ENCODE measurements at places on chromosomes 5 and 9.

GRCh38 chr9:132694144-132694543 is 23.9 kb downstream of the GTF3C4 start:
- DNase-seq, result peak; percentile 64

DNA sequence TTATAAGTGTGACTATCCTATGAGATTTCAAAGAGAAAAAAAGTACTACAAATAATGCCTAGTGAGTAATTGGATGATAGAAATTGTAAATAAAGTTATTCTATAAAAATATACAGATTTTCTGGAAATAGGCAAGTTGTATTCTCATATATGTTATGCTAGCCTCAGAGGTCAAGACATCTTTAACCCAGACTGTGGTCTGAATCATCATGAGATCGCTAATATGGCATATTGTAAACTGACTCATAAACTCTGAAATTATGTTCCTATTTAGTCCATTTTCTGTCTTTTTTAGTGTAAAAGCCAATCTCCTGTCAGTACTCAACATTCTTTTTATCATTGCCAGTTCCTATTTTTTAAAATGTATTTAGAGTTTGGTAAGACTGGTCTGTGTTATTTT is 14.2 kb downstream of the LOX start:
- no peak for DNase-seq

GRCh38 chr5:119274030-119274766 is 81.6 kb upstream of the TNFAIP8 start:
- no peak for DNase-seq

- DNase-seq, result no peak
Measured at GRCh38 chr9:15300218-15300617, 6.8 kb downstream of the TTC39B start.

DNA sequence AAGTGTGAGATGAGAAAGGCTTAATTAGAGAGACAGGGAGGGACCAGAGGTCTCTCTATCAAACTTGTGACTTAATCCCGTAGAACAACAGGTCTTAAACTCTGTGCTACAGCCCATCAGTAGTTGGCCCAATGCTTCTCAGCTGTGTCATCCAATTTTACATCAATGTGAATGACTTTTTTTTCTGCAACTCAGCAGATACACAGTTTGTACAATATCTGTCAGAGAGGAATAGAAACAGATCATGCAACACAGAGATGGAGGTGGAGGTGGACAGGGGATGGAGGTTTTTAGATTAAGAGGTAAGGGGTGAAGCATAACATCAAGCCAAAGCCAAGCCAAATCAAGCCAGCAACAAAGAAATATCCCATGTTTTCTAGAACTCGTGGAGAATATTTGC is 43.0 kb downstream of the FBXW11 start:
- no peak for DNase-seq

DNA sequence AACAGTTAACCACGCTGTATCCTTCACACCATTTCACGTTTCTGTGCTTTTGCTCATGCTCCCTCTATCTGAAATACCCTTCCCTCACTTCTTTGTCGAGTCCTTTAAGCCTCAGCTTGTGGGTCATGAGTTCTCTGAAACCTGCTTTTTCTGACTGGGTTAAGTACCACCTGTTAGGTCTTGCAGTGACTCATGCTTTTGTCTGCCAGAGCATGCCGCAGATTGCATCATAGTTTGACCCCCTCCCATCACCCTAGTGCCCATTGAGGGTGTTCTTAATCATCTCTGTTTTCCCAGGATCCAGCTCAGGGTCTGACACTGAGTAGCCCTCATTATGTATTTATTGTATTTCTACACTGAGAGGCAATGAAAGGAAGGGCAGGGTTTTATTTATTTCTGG is 190.2 kb downstream of the ASTN2 start:
- no peak for DNase-seq

DNA sequence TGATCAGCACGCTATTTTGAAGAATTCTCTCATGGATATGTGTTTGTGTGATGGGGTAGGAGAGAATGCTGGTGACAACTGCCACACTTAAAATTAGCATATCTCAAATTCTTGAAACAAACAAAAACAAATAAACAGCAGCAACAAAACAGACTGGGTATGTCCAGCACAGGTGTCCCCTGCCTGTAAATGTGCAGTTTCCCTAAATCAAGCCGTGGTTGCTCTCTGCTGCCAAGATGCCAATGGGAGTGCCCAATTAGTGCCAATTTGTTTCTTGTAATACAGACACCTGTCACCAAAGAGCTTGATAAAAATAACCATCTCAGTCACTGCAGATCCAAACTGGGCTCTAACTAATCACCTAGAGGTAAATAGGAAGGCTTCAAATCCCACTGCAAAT is 144.2 kb upstream of the SMARCA2 start:
- no peak for DNase-seq

- peak; percentile 37 for DNase-seq
Measured at GRCh38 chr5:158758675-158759074, 341.0 kb downstream of the EBF1 start.

GRCh38 chr5:14818931-14819790 is 52.4 kb downstream of the ANKH start:
- DNase-seq, result no peak

DNA sequence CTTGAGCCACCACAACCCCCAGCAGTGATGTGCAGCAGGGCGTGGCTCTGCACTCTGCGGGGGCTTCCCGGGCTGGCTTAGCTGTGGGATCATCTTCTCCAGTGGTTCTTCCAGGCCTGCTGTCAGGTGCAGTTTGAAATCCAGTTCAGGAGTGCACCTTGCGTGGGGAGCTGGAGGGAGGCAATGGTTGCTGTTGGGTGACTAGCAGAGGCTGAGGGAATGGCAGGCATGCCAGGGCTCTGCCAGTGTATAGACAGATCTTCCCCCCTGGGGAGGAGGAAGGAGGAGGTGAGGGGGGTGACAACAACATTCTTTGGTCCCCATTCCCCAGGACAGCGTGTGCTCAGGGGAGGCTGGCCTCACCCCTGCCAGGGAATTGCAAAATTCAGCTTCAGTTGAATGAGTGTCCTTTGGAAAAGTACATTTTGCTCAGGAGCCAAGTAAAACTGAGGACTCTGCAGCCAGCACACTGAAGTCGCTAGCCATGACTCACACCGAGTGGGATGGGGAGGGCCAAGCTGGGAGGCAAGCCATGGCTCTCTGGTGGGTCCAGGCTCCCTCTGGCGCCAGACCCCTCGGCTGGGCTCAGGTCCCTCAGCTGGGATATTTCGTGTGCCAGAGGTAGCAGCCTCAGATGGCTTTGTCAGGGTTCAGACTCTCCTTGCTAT is 35.0 kb downstream of the ERGIC1 start:
- DNase-seq, result peak; percentile 93

- peak; percentile 33 for DNase-seq
Measured at GRCh38 chr5:15946026-15946425, 233.6 kb downstream of the MARCHF11 start.

DNA sequence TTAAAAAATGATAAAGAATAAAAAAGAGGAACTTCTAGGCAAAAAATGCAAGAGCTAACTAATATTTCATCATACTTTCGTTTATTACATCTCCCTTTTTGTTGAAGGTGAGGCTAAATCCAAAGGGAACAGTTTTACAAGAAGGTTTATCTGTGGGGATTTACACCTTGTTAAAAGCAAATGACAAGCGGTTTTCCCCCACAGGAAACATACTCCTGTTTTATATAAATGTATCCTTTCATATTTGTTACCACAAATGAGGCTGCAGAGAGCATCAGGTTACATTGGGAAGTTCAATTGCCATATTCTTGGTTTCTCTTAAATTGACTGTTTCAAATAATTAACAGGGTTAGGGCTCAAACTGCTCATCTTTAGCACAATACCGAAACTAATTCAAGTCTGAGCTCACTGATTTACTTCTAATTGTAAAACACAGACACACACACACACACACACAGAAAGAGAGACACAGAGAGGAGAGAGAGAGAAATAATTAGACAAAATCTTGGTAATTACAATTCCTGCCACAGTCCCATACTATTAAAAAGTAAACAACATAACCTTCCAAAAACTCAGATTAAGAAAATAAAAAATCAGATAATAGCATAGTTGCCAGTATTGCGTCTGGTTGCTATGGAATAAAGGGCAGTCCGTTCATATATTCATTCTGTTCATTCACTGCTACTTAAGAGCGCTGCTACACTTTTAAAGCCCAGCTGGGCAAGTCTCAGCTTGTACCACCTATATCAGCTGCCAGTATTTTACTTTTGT is 17.1 kb downstream of the RFX3 start:
- DNase-seq, result peak; percentile 12

DNA sequence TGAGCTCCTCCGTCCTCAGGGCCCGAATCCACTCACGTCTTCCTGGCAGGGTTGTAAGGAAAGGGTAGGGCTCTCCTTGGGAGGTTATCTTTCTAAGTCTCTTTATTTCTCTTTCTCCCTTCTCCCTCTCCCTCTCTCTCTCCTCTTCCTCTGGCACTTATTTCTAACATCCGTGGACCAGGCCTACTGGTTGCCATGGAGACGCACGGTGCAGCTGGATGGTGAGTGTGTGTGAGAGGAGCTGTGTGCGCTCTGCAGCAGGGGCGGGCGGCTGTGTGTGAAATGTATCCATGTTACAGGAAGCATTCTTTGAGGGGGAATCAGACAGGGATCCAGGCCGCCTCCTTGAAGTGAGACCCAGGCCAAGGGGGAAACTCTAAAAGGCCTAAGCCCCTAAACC is 32.2 kb downstream of the PCDH1 start:
- peak; percentile 75 for DNase-seq

- no peak for DNase-seq
Measured at GRCh38 chr5:96931605-96932004, 4.3 kb upstream of the LNPEP start.

DNA sequence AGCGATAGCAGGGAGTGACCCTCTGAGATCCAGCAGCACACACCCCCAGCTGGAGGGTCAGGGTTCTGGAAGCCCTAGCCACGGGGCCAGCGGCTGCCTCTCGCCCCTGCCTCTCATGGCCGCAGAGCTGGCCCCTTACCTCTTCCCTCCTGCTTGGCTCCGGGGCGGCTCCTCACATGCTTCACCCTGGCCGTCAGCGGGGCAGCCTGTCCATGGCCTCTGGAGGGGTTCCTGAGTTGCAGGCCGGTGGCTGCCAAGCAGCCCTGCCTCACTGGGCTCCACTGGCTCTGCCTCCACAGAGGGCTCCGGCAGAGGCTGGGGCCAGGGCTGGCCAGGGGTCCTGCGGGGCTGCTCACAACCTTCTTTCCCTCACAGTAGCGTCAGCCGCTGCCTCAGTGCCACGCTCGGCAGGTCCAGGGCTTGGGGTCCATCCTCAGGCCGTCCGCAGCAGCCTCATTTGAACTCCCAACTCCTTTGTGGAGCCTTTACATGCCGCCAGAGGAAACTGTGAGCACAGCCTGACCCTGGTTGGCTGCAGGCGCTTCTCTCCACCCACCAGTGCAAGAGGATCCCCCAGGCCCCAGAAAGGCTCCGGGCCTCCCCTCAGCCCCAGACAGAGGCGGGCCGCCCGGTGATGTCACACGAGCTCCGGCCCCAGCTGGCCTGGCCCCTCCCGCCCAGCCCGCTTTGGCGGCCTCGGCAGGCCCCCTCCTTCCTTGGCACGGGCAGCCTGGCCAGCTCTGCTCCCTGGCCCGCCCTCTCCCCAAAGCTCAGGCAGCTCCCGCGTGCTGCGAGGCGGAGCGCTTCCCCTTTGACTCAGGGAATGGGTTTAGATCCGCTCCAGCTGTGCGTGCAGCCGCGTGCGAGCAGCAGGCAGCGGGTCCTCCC is at the start of gene ANGPTL2:
TSS of gene ANGPTL2 (minus strand) at position 460 of the 888 bp plus-strand sequence. CDS start 13,904 bp downstream, outside the sequence.
- DNase-seq, result peak; percentile 84

DNA sequence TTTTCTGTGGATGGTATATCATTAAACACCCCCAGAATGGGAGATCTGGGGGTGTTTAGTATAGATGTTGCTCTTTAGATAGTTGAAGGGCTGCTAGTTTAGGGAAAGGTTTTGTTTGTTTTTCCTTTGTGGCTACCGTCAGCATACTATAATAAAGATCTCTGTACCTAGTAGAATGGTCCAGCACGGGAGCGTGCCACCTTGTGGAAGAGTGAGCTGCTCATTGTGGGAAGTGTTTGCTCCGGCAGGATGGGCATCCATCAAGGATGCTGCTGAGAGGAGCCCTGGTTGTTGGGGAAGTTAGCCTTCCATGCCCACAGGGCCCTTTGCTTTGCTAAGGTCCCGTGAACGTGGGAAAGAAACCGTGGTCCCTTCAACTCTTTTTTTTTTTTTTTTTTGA is 113.1 kb downstream of the LIFR start:
- no peak for DNase-seq

- peak; percentile 15 for DNase-seq
Measured at GRCh38 chr9:128149001-128149701, at the start of gene LCN2. Gene LCN2, plus strand, starts transcription at chr9:128149453. Its CDS starts 73 bp downstream, at chr9:128149526.

Data from cardiac fibroblast (primary cell).